ENCODE measurements at places on chromosomes 11 and 22. TPM values are rescaled to one million over a fixed set of nuclear protein-coding genes. Genes with fewer than 3 reads are reported as not detected.

DNA sequence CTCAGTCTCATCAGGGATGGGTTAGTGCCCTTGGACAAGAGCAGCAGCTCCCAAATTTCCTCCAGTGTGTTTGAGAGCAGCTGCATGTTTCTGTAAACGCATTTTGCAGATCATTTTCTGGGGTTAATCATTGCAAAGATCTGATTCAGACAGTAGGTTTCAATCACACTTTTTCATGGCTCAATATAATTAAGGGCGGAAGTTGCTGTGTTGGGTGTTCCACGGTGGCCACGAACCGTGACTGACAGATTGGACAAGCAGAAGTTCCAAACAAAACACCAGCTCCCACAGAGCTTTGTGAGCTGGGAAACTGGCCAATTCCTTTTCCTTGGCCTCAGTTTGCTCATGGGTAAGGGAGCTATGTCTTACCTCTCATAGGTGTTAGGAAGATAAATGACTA is 8.4 kb upstream of the RASSF10 start:
- H3K4me1 ChIP-seq = no peaks in the 10 kb centered on the region
- H3K27ac ChIP-seq = no peak overlapping the region
- no peak overlapping the region for H3K4me3 ChIP-seq
- no peak for DNase-seq
- peaks cover 2% of the 10 kb centered on the region for H3K27me3 ChIP-seq

OR5P2 gene
- total RNA-seq = not detected

- H3K27me3 ChIP-seq = no peaks in the 10 kb centered on the region
- H3K36me3 ChIP-seq = no peaks in the 10 kb centered on the region
- DNase-seq = no peak
- no peaks in the 10 kb centered on the region for H3K4me1 ChIP-seq
- no peak overlapping the region for H3K4me3 ChIP-seq
Measured at GRCh38 chr11:112374486-112375140, 114.0 kb upstream of the PLET1 start.

GRCh38 chr11:78158987-78159652 is 19.7 kb upstream of the ALG8 start:
- no peaks in the 10 kb centered on the region for H3K4me1 ChIP-seq
- H3K27ac ChIP-seq = no peak overlapping the region
- no peak overlapping the region for H3K4me3 ChIP-seq
- no peaks in the 10 kb centered on the region for H3K36me3 ChIP-seq
- DNase-seq = no peak

- H3K27me3 ChIP-seq = peaks cover 41% of the 10 kb centered on the region
- no peaks in the 10 kb centered on the region for H3K4me1 ChIP-seq
- DNase-seq = no peak
- H3K4me3 ChIP-seq = peak within 1 kb of the TSS; percentile 18
- no peak within 1 kb of the TSS for H3K27ac ChIP-seq
Measured at GRCh38 chr11:13962562-13963168, at the start of gene SPON1. Gene SPON1 (plus strand): TSS chr11:13962723. CDS start chr11:13962905, 182 bp downstream.
